ENCODE measurements at places on chromosomes 6 and 20. TPM values are rescaled to one million over a fixed set of nuclear protein-coding genes. Genes with fewer than 3 reads are reported as not detected.

ELOVL2 gene
- total RNA-seq = 0.65 TPM

EYS gene
- under 0.01 TPM for total RNA-seq

SMLR1 gene
- total RNA-seq = not detected

BANF2 gene
- not detected for total RNA-seq

CTCFL gene
- not detected for total RNA-seq

XPO5 gene
- 24.8 TPM for total RNA-seq

SYTL3 gene
- 1.3 TPM for total RNA-seq

PHACTR3 gene
- 5.2 TPM for total RNA-seq

TRIM31 gene
- not detected for total RNA-seq

TULP1 gene
- not detected for total RNA-seq

ZSCAN23 gene
- 4.5 TPM for total RNA-seq

EPB41L1 gene
- 18.5 TPM for total RNA-seq

SPAG4 gene
- total RNA-seq = 2.1 TPM

FAM184A gene
- 0.36 TPM for total RNA-seq

GJA1 gene
- total RNA-seq = 654 TPM

PROKR2 gene
- total RNA-seq = not detected

MAP1LC3A gene
- total RNA-seq = 49.1 TPM

CD109 gene
- 206 TPM for total RNA-seq

KCNK17 gene
- not detected for total RNA-seq

CALHM6 gene
- 0.32 TPM for total RNA-seq

DXO gene
- 21.3 TPM for total RNA-seq

MAFB gene
- 13.8 TPM for total RNA-seq

LPIN3 gene
- total RNA-seq = 14.6 TPM
